ENCODE measurements at places on chromosomes 7 and 10.
A peak's percentile ranks its signal among the peaks of the same experiment; 100 is the strongest.

GRCh38 chr7:90816511-90817142 lies 220.5 kb downstream of the CDK14 start:
- DNase-seq = no peak
- H3K27me3 ChIP-seq = no peaks in the 10 kb centered on the region
- no peaks in the 10 kb centered on the region for H3K4me1 ChIP-seq
- no peaks in the 10 kb centered on the region for H3K36me3 ChIP-seq
- no peak overlapping the region for H3K4me3 ChIP-seq

GRCh38 chr7:85997515-85997914 lies 646.2 kb upstream of the GRM3 start:
- no peak overlapping the region for H3K4me3 ChIP-seq
- no peak for DNase-seq
- no peaks in the 10 kb centered on the region for H3K4me1 ChIP-seq
- H3K36me3 ChIP-seq = no peaks in the 10 kb centered on the region

DNA sequence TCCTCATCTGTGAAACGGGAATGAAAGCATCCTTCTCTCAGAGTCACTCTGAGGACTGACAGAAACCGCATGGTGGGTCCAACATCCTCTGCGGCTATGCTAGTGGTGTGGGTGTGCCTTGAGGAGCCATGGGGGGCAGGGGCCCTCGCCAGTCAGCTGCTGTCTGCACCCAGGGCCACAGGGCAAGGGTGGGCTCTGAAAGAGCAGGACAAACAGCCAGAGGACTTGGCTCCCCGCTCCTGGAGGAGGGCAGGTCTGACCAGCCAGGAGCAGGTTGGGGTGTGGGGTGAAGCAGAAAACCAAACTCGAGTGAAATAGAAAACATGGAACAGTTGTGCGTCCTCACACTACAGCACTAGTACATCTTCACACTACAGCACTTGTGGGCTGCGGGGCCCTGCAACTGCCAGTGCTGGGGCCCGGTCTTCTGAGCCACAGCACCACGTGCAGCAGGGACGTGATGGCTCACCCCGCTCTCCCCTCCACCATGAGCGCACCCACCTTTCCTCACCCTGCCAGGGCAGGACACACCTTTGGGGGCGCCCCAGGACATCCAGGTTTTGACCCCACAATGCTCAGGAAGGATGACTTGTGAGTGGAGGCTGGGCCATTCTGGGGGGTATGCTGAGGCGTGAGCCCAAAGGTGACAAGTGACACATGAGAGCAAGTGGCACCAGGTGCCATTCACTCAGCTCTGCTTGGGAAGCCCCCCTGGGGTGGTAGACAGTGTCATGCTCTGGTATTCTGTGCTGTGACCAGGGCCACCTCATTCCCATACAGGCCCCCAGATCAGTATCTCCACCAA lies 96.1 kb upstream of the RET start:
- peaks cover 21% of the 10 kb centered on the region for H3K4me1 ChIP-seq
- DNase-seq = no peak
- no peak overlapping the region for H3K27ac ChIP-seq
- H3K36me3 ChIP-seq = no peaks in the 10 kb centered on the region
- H3K27me3 ChIP-seq = no peaks in the 10 kb centered on the region

DNA sequence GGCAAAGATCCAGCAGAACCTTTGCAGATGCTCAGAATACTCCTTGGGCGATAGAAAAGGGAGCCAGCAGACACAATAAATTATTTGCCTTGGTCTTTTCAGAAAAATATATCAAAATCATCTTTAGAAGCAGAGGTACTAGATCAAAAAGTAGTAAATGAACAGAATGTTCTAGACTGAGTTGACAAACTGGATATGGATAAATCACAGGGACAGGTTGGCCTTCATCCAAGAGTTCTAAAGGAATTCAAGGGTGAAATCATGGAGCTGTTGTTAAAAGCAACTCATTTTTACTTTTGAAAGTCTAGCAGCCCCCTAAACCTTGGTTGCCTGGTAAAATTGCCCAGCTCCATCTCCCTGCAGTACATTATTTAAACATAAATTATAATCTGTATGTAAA lies 99.1 kb downstream of the PLCE1 start:
- H3K4me1 ChIP-seq = no peaks in the 10 kb centered on the region
- H3K27ac ChIP-seq = no peak overlapping the region
- H3K27me3 ChIP-seq = 0 out of 2 replicates have a peak, but pooled peaks cover 5% of the 10 kb centered on the region
- no peak for DNase-seq

DNA sequence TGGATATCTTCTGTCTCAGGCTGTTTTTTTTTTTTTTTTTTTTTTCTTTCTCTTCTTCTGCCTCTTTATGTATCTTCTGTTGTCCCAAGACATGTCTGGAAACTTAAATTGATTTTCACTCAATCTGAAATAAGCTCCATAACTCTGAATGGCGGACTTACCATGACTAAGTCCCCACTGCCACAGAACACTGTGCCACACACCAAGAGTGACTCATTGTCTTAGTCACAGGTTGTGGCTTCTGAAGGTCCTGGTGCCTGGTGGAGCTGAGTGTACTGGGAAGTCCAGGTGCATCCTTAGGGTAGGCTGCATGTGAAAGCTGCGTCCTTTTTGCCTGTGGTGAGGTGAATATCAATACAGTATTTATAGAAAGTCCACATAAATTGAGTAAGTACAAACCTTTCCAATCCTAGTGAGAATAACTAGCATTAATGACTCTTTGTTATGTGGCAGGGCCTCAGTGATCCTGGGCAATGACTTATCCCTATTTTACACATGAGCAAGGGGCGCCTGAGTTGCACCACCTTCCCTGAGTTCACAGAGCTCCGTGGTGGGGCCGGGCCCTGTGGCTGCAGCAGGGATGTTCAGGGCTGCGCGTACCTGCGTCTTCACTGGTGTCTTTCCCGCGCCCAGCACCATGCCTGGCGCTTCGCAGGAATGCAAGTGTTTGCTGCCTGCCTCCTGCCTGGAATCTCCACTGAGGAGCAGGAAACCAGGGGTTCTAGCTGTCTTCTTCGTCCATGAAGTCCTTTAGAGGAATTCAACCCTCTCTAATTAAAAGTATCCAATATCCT lies 4.3 kb downstream of the PFKP start:
- H3K4me1 ChIP-seq = peaks cover 47% of the 10 kb centered on the region
- peaks cover 69% of the 10 kb centered on the region for H3K36me3 ChIP-seq
- H3K27me3 ChIP-seq = peaks cover under 1% of the 10 kb centered on the region
- H3K4me3 ChIP-seq = no peak overlapping the region

DNA sequence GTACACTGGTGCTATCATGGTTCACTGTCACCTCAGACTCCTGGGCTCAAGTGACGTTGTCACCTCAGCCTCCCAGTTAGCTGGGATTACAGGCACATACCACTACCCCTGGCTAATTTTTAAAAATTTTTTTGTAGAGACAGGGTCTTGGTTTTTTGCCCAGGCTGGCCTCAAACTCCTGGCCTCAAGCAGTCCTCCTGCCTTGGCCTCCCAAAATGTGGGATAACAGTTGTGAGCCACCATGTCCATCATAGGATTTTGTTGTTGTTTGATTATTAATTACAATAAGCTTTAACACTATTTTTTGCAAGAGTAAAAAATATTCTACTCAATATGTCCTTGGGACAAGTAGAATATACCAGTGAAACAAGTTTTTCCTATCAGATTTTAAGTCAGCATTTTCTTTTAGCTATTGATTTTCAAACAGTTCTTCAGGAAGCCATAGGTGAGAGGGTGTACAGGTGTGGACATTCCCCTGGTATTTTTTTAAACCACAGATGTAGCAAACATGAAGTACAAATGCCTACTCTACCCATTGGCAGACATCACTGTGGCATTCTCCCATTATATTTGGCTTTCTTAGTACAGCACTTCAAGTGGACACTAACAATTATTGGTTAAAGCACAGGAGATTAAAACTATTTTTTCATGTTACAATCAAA lies 18.7 kb downstream of the KMT2E start:
- peaks cover 8% of the 10 kb centered on the region for H3K36me3 ChIP-seq
- H3K27me3 ChIP-seq = no peaks in the 10 kb centered on the region
- H3K27ac ChIP-seq = no peak overlapping the region
- no peak for DNase-seq
- no peak overlapping the region for H3K4me3 ChIP-seq

GRCh38 chr10:125134916-125135770 lies 25.2 kb downstream of the CTBP2 start:
- no peaks in the 10 kb centered on the region for H3K27me3 ChIP-seq
- H3K4me3 ChIP-seq = no peak overlapping the region
- peaks cover 21% of the 10 kb centered on the region for H3K4me1 ChIP-seq
- no peak for DNase-seq

DNA sequence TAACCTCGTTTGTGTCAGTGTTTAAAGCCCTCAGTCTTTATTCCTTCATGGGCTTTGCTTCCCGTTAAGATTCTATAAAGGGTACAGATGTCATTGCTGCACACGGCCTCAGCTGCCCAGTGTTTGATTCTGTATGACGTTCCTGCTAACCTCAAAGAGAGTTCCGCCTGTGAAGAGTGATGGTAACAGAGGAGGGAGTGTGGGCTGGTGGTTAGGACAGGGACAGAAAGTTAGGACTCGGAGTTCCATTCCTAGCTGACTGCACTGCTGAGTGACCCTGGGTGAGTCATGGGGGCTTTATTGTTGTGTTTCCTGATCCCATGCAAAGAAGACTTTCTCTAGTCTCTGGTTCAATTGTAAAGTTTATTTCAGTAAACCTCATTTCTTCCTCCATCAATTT lies 227.1 kb downstream of the DYNC1I1 start:
- DNase-seq = no peak
- no peaks in the 10 kb centered on the region for H3K36me3 ChIP-seq
- no peak overlapping the region for H3K27ac ChIP-seq
- no peaks in the 10 kb centered on the region for H3K27me3 ChIP-seq
- no peaks in the 10 kb centered on the region for H3K4me1 ChIP-seq

GRCh38 chr7:75028299-75028698 lies 45.3 kb downstream of the RCC1L start:
- peak; percentile 11 for DNase-seq
- no peaks in the 10 kb centered on the region for H3K27me3 ChIP-seq
- no peaks in the 10 kb centered on the region for H3K36me3 ChIP-seq
- peaks cover 11% of the 10 kb centered on the region for H3K4me1 ChIP-seq
- H3K27ac ChIP-seq = no peak overlapping the region

GRCh38 chr10:81828251-81828650 lies 46.7 kb upstream of the NRG3 start:
- no peak overlapping the region for H3K4me3 ChIP-seq
- DNase-seq = no peak
- no peaks in the 10 kb centered on the region for H3K4me1 ChIP-seq
- H3K27me3 ChIP-seq = no peaks in the 10 kb centered on the region
- no peaks in the 10 kb centered on the region for H3K36me3 ChIP-seq
- H3K27ac ChIP-seq = no peak overlapping the region

- H3K36me3 ChIP-seq = peaks cover 3% of the 10 kb centered on the region
- no peaks in the 10 kb centered on the region for H3K27me3 ChIP-seq
- no peak overlapping the region for H3K27ac ChIP-seq
- no peak for DNase-seq
- H3K4me1 ChIP-seq = no peaks in the 10 kb centered on the region
Measured at GRCh38 chr7:22589641-22590201, 89.7 kb upstream of the STEAP1B start.

DNA sequence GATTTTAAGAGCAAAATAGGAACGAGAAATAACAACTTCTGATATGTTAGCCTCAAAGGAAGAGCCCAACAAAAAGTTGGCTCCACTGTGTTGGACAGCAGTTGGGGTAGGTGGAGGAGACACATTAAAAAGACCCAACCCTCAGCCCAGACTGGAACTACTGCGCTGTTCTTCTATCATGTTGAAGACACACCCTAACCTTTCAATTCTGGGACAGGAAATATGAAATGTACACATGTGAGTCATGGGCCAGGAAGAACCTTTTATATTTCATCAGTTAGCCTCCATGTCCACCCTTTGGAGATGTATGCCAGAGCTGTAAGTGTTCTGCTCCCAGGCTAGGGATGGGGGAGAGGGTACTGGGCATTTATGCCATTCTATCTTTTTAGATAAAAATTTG lies 22.1 kb downstream of the CLDN12 start:
- no peak for DNase-seq
- H3K27me3 ChIP-seq = no peaks in the 10 kb centered on the region
- no peaks in the 10 kb centered on the region for H3K4me1 ChIP-seq
- H3K4me3 ChIP-seq = no peak overlapping the region
- H3K36me3 ChIP-seq = no peaks in the 10 kb centered on the region

GRCh38 chr10:36669615-36670352 lies 455.6 kb upstream of the ANKRD30A start:
- no peaks in the 10 kb centered on the region for H3K27me3 ChIP-seq
- no peaks in the 10 kb centered on the region for H3K36me3 ChIP-seq
- DNase-seq = no peak
- no peak overlapping the region for H3K4me3 ChIP-seq
- H3K4me1 ChIP-seq = no peaks in the 10 kb centered on the region

DNA sequence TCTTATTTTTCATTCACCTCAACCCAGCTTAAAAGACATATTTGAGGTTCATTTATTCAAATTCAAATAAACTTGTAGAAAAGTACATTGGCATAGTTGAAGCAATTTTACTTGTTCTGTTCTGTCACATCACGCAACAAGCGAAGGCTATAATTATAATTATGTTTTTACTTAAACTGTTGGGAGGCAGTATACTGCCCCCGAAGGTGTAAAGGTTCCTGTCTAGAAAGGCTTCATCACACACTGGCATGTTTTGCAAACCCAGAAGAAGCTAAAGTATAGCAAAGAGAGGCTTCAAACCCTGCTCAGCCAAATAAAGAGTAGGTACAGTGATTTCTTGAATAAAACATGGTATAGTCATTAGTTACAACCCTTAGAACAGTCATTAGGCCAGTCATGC lies 62.6 kb downstream of the CDCA7L start:
- H3K36me3 ChIP-seq = no peaks in the 10 kb centered on the region
- no peak for DNase-seq
- H3K4me3 ChIP-seq = no peak overlapping the region
- H3K27ac ChIP-seq = no peak overlapping the region

DNA sequence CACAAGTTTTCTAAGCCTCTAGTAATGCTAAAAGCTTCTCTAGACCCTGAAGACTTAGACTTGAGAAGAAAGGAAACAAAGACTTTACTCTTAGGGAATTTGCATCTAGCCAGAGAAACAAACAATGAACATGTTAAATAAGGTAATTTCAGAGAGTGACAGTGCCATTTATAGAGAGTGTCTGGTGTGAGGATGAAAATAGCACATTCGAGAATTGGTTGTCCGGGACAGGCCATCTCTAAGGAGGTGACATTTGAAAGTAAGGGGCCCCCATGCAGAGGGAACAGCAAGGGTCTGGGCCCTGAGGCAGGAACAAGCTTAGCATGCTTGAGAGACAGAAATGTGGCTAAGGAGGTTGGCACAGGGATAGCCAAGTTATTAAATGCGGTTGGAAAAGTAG lies 48.1 kb downstream of the ADAM22 start:
- no peak overlapping the region for H3K27ac ChIP-seq
- no peak overlapping the region for H3K4me3 ChIP-seq
- H3K4me1 ChIP-seq = no peaks in the 10 kb centered on the region
- H3K27me3 ChIP-seq = no peaks in the 10 kb centered on the region

DNA sequence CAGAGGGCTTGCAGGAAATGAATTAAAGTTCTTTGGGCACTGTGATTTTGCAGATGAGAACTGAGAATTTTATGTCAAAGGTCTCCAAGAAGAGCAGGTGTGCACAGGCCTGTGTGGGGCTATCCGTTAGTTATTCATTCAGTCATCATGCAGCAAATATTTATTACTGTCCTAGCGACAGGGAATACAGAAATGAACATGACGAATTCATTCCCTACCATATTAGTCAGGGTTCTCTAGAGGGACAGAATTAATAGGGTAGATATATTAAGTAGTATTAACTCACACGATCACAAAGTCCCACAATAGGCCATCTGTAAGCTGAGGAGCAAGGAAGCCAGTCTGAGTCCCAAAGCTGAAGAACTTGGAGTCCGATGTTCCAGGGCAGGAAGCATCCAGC lies 2.9 kb upstream of the MMP21 start:
- H3K27me3 ChIP-seq = no peaks in the 10 kb centered on the region
- DNase-seq = no peak
- peaks cover 9% of the 10 kb centered on the region for H3K4me1 ChIP-seq
- H3K4me3 ChIP-seq = no peak overlapping the region
- H3K36me3 ChIP-seq = no peaks in the 10 kb centered on the region
- H3K27ac ChIP-seq = no peak overlapping the region
